Stimulated activated CD8-positive, alpha-beta memory T cell treated with anti-CD3 and anti-CD28 coated beads, Interleukin-2, amount 100 ng/mL, for 1 hour (primary cell): ENCODE measurements at places on chromosomes 3 and 15.

GRCh38 chr15:80115021-80115420 is 37.8 kb upstream of the FAH start:
- DNase-seq = no peak

DNA sequence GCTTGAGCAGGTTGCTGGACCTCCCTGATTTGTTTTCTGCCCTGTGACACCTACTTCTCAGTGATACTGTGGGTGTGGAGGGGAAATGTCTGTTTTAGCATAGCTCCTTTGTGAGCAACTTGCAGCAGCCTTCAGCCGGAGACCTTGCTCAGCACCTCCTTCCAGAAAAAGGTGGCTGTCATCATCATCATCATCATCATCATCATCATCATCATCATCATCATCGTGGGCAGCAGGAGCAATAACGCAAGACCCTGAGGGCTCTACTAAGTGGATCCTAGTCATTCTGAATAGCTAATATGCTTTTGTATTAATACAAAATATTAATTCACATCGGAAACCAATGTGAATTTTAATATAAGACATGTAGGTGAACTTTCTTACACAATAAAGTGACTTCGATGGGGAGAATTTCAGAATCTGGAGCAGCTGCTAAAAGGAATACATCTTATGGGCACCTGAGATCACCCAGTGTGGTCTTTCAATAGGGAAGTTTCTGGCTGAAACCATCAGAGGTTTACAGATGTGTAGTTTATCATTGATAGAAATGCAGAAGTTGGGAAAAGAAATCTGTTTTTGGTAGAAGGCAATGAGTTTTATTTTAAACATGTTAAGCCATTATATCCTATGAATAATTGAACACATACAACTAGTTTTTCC is 8.6 kb downstream of the GABRR3 start:
- no peak for DNase-seq

GRCh38 chr3:30253832-30254231 is 352.6 kb upstream of the TGFBR2 start:
- DNase-seq = no peak

DNA sequence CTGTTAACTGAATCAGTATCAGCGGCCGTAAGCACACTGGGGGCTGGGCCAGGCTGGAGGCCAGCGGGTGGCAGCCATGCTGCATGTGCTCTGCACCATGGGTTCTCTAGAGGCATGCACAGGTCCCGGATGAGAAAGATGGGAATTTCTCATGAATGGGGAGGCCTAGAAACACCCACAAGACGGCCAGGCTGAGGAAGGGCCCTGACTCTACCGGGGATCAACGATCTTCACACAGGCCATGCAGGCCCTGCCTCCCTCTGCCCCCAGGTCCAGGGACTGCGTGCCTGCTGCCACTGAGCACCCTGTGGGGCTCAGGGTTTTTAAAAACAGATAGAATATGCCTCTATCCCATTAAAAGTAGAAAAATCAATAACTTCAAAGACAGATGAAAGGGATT is 32.7 kb downstream of the SLC41A3 start:
- no peak for DNase-seq

- no peak for DNase-seq
Observed at GRCh38 chr3:123679712-123680386, 95.0 kb upstream of the HACD2 start.

- DNase-seq = no peak
Observed at GRCh38 chr15:89806210-89806558, 8.5 kb downstream of the ANPEP start.

- no peak for DNase-seq
Observed at GRCh38 chr3:190865828-190866227, 3.3 kb upstream of the GMNC start.

DNA sequence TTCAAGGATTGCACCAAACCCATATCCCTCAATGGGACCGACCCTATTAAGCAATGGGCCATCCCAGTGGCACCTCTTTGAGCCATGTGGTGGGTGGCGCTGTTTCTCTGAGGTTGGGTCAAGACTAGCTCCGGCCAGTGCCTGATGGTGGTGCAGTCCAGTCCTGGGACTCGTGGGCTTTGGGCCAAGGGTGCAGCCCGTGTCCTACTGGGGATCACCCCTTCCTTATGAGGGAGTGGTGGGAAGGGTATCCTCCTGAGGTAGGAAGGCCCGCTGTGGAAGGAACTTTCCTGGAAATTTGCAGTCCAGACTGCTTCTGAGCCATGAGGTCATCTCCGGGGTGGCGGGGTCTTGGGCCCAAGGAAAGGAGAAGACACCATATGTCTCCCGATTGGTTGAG is 231.6 kb downstream of the SNRPN start:
- DNase-seq = no peak

DNA sequence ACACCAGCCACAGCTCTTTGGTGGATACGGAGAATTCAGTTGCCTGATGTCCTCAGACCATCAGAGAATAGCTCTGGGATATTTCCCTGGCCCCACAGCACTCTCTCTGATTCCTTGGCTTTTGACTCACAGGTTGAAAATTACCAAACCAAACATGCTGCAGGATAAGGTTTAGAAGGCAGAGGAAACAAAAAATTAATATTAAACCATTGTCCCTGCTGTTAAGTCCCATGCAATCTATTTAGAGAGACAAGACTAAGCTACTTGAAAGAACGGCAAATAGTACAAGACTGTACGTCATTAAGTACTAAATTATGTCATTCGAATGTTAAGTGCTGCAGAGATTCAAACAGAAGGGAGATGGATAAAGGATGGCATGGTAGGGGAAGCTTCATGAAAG is 501.4 kb downstream of the MECOM start:
- DNase-seq = no peak

GRCh38 chr15:76345583-76345879 is 9.0 kb downstream of the ISL2 start:
- DNase-seq = no peak

DNA sequence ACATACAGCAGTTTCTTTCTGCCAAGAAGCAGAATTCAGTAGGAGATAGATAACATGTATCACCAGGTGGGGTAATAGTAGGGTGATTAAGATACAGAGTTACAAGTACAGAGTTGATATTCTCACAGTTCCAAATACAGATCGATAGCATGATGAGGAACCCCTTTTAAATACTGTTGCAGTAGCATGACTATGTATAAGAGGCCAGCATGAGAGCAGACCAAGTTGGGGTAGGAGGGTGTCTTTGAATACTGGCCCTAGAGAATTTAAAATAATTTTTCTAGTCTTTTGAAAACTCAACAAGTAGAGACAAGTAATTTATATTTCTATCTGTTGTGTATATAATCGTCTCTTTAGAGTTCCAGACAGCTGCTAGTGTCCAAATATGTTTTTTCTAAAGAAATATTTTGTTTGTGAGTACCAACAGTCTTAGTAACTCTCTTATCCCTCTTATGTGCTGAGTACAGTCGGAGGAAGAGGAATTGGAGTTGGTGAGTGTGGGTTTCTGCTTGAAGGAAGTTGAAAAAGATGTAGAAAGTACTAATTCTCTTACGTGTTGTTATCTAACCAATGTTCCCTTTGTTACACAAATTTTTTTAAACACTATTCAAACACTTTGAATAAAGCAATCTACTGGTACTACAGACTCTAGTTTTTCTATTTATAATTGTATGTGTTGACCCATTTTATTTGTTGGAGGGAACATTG is 30.2 kb downstream of the LYSMD4 start:
- DNase-seq = no peak

DNA sequence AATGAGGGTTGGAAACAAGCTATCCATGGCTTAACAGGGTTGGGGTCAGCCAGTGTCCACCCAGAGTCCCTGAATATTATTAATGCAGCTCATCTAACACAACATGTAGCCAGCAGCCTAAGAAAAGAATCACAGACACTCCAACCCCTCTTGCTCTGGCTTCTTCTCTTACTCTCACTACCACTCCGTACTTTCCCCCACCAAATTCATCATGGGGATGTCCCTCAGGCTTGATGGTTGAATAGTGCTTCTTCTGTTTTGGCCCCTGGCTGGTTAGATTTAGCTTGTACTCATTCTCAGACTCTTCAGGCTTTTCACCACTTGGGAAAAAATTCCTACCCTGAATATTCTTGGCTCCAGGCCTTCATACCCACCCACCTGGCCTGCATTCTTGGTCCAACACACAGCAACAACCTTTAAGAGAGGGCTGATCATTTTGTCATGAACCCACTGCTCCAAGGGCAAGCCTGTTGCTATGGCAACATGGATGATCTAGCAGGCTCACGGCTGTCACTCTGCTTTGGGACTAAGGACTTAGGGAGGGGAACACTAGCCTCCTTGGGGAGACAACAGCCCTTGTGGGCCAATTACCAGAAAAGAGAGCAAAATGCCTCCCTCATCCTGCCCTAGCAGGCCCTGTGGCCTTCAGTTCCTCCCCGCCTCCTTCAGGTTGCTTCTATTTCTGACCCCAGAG is 9.4 kb upstream of the MED12L start:
- no peak for DNase-seq

- no peak for DNase-seq
Observed at GRCh38 chr15:39154776-39155175, 426.1 kb upstream of the THBS1 start.

DNA sequence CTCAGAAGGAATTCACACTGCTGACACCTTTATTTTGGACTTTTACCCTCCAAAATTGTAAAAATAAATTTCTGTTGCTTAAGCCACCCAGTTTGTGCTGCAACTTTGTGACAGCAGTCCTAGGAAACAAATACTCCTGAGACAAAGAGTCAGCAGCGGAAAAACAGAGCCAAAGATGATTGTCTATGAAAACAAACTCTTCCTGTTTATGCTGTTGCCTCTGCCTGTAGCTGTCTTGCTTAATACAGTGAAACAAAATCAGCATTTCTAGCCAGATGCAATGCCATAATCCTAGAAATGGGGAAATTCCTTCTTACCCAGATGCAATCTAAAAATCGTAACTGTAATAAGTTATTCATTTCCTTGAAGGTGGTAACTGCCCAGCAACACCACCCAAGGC is 387.5 kb upstream of the ATP11B start:
- no peak for DNase-seq

- DNase-seq = no peak
Observed at GRCh38 chr15:39643727-39644126, 62.8 kb downstream of the THBS1 start.

GRCh38 chr15:40843261-40843884 is 475 bp upstream of the SPINT1 start:
- DNase-seq = no peak

GRCh38 chr3:134314588-134315285 is 59.5 kb downstream of the AMOTL2 start:
- no peak for DNase-seq

- DNase-seq = no peak
Observed at GRCh38 chr3:120496278-120497002, 45.6 kb upstream of the FSTL1 start.

- no peak for DNase-seq
Observed at GRCh38 chr3:39272191-39272590, 7.6 kb downstream of the CX3CR1 start.

DNA sequence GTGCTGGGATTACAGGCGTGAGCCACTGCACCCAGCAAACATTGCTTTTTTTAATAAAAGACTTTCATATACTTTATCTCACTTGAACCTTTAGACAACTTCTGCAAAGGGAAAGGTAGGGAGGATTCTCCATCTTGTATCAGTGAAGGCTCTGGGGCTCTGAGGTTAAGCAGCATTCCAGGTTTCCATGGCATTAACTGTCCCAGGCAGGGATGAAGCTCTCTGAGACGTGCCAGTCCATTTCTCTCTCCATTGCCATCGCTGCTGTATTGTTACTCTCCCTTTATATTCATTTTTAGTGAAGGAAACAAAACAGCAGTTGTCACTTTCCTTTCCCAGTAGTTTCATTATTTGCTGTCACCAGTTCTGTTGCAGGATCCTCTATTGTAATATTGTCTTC is 342.4 kb downstream of the LPP start:
- no peak for DNase-seq

DNA sequence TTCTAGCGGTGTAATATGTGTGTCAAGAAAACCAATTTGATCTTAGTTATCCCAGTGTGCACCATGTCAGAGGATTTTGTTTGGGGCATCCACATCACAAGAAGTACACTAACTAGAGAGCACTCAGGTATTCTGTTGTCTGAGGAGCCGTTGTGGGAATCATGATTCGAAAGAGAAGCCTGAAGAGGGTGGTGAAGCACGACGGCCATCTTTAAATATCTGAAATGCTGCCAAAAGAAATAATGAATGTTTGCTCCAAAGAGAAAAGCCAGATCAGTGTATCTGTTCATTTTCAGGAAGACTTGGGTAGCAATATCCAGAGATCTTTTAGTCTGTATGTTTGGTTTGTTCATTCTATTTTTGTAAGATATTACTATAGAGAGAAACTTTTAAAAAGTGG is 180.7 kb downstream of the KLHL25 start:
- DNase-seq = no peak

DNA sequence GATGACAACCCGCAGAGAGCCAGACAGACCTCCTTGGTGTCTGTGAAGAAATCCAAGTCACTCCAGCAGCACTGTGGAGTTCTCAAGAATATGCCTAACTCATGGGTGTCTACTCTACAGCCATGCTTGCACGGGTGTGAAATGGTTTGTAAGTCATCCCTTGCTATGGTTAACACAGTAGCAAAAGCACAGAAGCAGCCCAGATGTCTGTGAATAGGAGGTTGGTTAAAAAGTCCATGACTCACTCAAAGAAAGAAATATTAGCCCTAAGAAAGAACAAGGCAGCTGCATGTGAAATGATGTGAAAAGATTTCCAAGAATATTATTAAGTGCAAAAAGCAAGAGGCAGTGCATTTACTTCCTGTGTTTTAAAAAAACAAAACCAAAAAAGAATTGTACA is 12.1 kb upstream of the LIMD1 start:
- no peak for DNase-seq

DNA sequence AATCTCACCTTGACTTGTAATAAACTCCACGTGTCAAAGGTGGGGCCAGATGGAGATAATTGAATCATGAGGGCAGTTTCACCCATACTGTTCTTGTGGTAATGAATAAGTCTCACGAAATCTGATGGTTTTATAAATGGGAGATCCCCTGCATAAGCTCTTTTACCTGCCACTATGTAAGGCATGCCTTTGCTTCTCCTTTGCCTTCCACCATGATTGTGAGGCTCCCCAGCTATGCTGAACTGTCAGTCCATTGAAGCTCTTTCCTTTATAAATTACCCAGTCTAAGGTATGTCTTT is 45.5 kb downstream of the SUCNR1 start:
- no peak for DNase-seq

GRCh38 chr15:93496888-93497287 is 407.9 kb upstream of the RGMA start:
- no peak for DNase-seq

DNA sequence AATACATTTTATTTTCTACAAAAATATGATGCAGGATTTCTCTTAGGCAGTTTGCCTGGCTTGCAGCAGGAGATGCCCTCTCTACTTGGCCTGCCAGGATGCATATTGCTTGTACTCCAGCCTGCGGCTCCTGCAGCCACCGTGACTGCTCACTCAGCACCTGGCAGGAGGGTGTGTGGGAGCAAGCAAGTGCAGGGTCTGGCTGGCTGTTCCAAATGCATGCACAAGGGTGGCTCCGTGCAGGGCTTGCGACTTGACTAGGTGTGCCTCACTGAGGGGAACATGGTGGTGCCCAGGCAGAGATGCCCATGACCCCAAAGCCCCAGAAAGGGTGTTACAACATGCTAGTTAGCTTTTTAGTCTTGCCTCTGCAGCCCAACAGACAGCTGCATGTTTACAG is 1240.2 kb upstream of the ALCAM start:
- DNase-seq = no peak

- no peak for DNase-seq
Observed at GRCh38 chr15:95653361-95653805, 677.1 kb upstream of the NR2F2 start.
